ENCODE measurements at places on chromosomes 3 and 15.

- no peak for DNase-seq
Observed at GRCh38 chr3:197076415-197076814, 46.8 kb upstream of the MELTF start.

GRCh38 chr3:49456466-49456865 lies 13.6 kb upstream of the DAG1 start:
- DNase-seq: no peak

DNA sequence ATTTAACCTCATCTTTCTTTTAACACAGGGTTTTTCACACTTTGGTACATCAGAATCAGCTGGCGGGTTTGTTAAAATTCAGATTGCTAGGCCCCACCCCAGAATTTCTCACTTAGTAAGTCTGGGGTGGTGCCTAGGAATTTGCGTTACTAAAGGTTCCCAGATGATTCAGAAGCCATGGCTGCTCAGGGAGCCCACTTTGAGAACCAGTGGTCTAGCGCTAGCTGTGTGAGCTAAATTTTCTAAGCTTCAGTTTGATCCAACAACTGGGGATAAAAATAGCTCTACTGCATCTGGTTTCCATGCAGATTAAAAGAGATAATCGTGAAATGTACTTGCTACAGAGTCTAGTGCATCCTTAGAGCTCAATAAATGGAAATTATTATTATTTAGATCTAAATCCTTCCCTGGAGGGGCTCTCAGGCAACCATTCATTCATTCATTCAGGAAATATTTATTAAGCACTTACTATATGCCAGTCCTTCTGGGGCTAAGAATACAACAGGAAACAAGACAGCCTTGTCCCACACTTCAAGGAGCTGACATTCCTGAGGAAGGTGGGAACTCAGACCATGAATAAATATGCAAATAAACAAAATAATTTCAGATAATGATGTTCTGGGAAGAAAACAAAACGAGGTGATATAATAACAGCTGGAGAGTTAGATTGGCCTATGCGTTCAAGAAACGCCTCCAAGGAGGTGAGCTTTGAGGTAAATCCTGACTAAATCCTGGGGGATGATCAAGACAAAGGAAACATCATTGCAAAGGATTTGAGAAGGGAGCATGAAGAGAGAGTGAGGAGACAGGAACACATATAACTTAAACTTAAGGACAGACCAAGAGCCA lies 3.9 kb upstream of the CIDEC start:
- no peak for DNase-seq

DNA sequence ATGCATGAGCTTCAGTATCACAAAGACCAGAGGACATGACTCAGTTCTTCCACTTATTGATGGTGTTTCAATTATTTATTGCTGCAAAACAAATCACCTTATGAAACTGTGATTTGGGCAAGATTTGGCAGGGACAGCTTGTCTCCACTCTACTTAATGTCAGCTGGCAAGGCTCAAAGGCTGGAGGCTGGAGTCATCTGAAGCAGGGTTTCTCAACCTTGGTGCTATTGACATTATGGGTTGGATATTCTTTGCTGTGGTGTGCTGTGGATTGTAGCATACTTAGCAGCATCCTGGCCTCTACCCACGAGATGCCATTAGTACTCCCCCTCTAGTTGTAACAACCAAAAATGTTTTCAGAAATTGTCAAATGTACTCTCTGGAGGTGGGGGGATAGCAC lies 138.8 kb upstream of the PEX5L start:
- no peak for DNase-seq

All from SK-N-SH (cell line).